ENCODE measurements at places on chromosomes 12 and 14.

GRCh38 chr12:124493809-124494750 is 73.3 kb downstream of the NCOR2 start:
- DNase-seq, result peak; percentile 25

- DNase-seq, result no peak
These were observed 589.3 kb downstream of the SOX5 start for GRCh38 chr12:23359975-23360701.

DNA sequence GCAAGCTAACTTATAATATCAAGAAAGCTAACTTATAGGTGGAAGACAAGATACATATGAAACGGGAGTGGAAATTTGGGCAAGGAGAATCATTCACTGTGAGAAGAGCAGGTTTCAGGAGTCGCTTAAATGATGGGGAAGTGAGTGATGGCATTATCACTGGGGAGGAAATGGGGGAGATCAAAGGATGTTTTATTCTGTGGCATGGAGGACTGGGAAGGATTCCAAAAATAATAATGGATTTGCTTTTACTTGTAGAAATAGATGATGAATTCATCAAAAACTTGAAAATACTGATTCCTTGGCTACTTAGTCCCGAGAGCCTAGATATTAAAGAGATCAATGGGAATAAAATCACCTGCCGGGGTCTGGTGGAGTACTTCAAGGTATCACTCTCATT is 47.8 kb downstream of the SAV1 start:
- no peak for DNase-seq

DNA sequence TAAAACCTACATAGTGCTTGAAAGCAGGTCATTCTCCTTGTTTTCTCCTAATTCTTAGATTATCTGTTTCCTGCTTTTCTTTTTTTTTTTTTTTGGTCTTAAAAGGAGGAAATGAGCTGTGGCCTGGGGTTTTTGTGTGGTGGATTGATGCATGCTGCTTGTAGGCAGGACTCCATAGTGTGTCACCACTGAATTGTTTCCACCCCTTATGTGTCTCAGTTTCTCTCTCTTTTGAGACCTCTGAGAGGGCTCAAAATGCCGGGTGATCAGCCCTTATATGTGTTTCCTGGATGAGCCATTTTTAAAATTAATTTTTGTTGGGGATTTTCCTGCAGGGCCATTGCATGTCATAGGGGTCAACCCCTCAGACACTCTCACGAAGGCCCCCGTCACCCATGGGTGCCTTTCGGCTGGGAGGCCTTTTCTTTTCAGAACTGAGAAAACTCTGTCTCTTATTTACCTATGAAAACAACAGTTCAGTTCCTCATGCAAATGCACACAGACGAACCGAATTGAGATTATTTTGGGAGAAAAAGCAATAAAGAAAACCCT is 32.0 kb upstream of the LRRK2 start:
- DNase-seq, result no peak

- DNase-seq, result peak; percentile 11
These were observed 22.9 kb downstream of the ZNF268 start for GRCh38 chr12:133204264-133204603.
